ENCODE measurements at places on chromosomes 5 and 9. TPM values are rescaled to one million over a fixed set of nuclear protein-coding genes. Genes with fewer than 3 reads are reported as not detected.

The TBC1D2 gene
- total RNA-seq = 1.8 TPM

The PCDHAC1 gene
- total RNA-seq = not detected

The ROR2 gene
- total RNA-seq = 0.43 TPM

The P4HA2 gene
- total RNA-seq = 49.5 TPM

The C9orf50 gene
- not detected for total RNA-seq

Measured in activated CD4-positive, alpha-beta T cell treated with anti-CD3 and anti-CD28 coated beads, Interleukin-2, amount 10 ng/mL, durations not matched to agents 24 days and 14 days (primary cell).